ENCODE measurements at places on chromosomes 5 and 9.

DNA sequence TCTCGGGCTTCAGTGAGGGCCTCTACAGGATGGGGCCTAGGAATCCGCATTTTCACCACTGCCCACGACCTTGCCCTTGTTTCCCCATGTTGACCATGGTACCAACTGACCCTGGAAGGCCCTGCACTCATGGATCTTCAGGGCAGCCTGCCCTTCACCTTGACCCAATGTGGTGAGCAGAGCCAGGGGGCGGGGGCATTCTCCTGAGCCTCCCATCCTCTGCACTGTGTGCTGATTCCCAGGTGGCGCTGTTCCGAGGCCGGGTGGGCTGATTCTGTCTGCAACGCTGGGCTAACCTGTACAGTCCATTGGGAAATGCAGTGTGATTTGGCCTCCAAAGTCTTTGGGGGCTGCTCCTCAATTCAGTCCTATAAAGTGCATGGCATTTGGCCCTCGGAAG, 68.7 kb downstream of the SHB start:
- no peak overlapping the region for H3K27ac ChIP-seq
- no peaks in the 10 kb centered on the region for H3K36me3 ChIP-seq
- peaks cover 19% of the 10 kb centered on the region for H3K27me3 ChIP-seq
- peaks cover 49% of the 10 kb centered on the region for H3K4me1 ChIP-seq
- no peak for DNase-seq

DNA sequence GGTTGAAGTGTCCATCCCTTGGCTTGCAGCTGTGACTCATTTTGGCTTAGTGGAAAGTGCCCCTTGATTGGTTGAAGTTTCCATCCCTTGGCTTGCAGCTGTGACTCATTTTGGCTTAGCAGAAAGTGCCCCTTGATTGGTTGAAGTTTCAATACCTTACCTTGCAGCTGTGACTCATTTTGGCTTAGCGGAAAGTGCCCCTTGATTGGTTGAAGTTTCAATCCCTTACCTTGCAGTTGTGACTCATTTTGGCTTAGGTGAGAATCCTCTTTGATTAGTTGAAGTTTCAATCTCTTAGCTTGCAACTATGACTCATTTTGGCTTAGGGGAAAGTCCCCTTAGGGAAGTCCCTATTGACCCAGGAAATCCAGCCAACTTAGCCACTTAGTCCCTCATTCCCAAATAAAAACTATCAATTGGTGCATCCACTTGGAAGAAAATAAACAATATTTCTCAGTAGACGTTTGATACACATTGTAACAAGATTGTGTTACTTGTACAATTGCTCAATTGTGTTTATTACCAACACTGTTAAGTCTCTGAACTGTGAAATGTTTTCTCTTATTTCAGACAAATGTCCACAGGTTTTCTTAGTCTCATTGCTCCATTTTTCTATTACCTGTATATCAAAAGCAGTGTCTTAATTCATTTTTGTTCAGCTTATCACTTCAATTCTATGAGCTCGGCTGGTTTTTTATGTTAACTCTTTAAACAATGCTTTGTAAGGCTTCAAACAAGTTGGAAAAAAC, 2308.8 kb upstream of the ACO1 start:
- H3K36me3 ChIP-seq, result no peaks in the 10 kb centered on the region
- DNase-seq, result no peak
- no peak overlapping the region for H3K27ac ChIP-seq
- no peak overlapping the region for H3K4me3 ChIP-seq
- H3K27me3 ChIP-seq, result peaks cover 2% of the 10 kb centered on the region

GRCh38 chr5:101045689-101046088, 142.6 kb upstream of the ST8SIA4 start:
- H3K4me1 ChIP-seq, result no peaks in the 10 kb centered on the region
- H3K4me3 ChIP-seq, result no peak overlapping the region
- H3K27ac ChIP-seq, result no peak overlapping the region
- H3K27me3 ChIP-seq, result no peaks in the 10 kb centered on the region
- H3K36me3 ChIP-seq, result no peaks in the 10 kb centered on the region

GRCh38 chr9:70569070-70569772, 154.8 kb upstream of the KLF9 start:
- DNase-seq, result no peak
- no peak overlapping the region for H3K4me3 ChIP-seq
- H3K27ac ChIP-seq, result no peak overlapping the region
- no peaks in the 10 kb centered on the region for H3K27me3 ChIP-seq

GRCh38 chr5:1317921-1318565, 23.2 kb upstream of the TERT start:
- H3K27ac ChIP-seq, result no peak overlapping the region
- H3K4me3 ChIP-seq, result no peak overlapping the region
- peaks cover 4% of the 10 kb centered on the region for H3K27me3 ChIP-seq
- DNase-seq, result no peak

DNA sequence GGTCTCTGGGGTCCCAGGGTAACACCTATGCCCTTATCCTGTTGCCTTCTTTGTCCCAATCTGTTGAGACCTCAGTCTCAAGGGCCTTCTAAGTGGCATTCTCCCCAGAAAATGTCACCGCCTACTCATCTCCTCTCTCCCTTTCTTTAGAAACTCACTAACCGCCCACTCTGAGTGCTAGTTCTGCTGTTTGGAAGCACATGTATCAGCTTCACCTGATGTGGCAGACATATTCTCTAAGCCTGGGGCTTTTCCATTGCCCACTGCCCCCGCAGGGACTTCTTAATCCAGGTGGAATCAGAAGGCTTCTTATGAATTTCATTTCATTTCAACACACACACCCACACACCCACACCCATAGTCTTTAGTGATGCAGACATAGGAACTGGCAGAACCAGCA, 165.1 kb downstream of the ASTN2 start:
- H3K27me3 ChIP-seq, result peaks cover 2% of the 10 kb centered on the region
- no peaks in the 10 kb centered on the region for H3K36me3 ChIP-seq
- peaks cover 21% of the 10 kb centered on the region for H3K4me1 ChIP-seq
- no peak for DNase-seq
- no peak overlapping the region for H3K4me3 ChIP-seq
- no peak overlapping the region for H3K27ac ChIP-seq

DNA sequence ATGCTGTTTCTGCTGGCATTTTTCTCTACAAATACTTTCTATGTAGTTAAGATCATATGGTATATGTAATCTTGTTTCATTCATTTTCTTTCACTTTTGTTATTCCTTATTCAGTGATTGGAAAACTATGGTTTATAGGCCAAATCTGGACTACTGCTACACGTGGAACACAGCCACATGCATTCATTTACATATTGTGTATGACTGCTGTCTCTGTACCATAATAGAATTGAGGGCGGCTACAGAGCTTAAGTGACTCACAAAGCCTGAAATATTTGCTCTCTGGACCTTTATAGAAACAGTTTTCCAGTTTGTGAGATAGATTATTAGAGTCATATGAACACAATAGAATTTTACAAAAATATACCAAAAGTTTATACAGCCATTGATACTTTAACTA, 133.6 kb upstream of the CDKN2B start:
- H3K4me3 ChIP-seq, result no peak overlapping the region
- no peak for DNase-seq
- no peaks in the 10 kb centered on the region for H3K27me3 ChIP-seq
- peaks cover 4% of the 10 kb centered on the region for H3K36me3 ChIP-seq

DNA sequence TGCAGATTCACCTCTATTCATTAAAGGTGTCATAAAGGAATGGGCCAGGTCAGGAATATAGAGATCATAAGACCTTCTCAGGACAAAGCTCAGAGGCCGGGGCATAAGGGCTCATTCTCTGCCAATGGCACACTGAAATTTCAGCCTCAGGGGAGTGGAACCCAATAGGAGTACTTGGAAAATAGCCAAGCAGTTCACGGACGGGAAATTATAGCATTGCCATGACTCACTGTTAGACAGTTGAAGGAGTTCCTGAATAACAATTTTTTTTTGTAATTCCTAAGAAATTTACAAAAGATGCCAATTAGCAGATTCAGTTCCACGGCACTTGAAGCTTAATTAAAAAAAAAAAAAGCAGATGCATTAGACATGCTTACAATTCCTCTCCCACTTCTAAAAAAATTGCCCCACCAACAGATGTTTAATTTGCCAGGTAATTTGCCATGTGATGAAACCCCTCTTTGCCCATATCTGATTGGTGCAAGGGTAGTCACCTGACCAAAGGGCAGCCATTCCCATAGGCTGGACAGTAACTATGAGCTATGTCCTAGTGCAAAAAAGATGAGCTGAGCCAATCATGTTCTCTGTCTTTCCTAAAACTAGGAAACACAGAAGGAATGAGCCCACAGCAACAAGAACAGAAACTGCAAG, 58.6 kb downstream of the PTCD2 start:
- H3K27ac ChIP-seq, result no peak overlapping the region
- no peak for DNase-seq
- H3K4me3 ChIP-seq, result no peak overlapping the region
- H3K36me3 ChIP-seq, result no peaks in the 10 kb centered on the region
- peaks cover 8% of the 10 kb centered on the region for H3K4me1 ChIP-seq

DNA sequence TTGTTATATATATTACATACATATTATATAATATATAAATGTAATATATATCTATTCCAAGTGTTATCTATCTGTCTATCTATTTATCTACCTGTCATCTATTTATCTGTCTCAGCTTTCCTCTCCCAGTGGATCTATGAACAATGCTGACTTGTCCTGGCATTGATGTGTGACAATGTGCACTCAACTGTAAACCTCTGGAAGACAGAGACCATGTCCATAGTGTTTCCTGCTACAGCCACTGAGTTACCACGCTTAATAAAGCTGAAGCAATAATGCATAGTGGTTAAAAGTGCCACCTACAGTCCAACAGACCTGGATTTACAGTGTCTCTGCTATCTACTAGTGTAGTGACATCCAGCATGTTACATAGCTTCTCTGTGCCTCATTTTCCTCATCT, 57.2 kb upstream of the TMED7 start:
- no peak overlapping the region for H3K27ac ChIP-seq
- no peaks in the 10 kb centered on the region for H3K27me3 ChIP-seq
- no peaks in the 10 kb centered on the region for H3K36me3 ChIP-seq
- DNase-seq, result no peak
- H3K4me1 ChIP-seq, result no peaks in the 10 kb centered on the region
- H3K4me3 ChIP-seq, result no peak overlapping the region
